NT2/D1 (cell line): ENCODE measurements at places on chromosomes 7 and 10.

- DNase-seq = no peak
Measured at GRCh38 chr7:127782654-127783559, 130.9 kb downstream of the SND1 start.

DNA sequence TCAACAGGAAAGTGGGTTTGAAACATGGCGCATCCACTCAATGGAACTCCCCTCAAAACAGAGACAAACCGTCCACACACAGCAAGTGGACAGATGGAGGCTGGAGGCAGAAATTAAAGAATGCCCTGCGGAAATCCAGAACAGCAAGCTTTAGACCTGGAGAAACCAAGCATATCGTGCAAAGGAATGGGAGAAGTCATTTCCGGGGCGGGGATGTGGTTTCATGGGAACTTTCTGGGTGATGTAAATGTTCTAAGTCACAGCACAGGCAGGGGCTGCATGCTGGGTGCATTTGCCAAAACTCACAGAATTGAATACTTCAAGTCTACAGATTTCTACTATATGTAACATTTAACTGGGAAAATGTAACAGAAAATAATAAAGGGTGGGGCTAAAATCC lies 213.0 kb downstream of the PTPRN2 start:
- no peak for DNase-seq

- DNase-seq = no peak
Measured at GRCh38 chr10:113947184-113948041, 93.0 kb downstream of the NHLRC2 start.

GRCh38 chr7:96837593-96837992 lies 127.9 kb upstream of the SEM1 start:
- DNase-seq = no peak

DNA sequence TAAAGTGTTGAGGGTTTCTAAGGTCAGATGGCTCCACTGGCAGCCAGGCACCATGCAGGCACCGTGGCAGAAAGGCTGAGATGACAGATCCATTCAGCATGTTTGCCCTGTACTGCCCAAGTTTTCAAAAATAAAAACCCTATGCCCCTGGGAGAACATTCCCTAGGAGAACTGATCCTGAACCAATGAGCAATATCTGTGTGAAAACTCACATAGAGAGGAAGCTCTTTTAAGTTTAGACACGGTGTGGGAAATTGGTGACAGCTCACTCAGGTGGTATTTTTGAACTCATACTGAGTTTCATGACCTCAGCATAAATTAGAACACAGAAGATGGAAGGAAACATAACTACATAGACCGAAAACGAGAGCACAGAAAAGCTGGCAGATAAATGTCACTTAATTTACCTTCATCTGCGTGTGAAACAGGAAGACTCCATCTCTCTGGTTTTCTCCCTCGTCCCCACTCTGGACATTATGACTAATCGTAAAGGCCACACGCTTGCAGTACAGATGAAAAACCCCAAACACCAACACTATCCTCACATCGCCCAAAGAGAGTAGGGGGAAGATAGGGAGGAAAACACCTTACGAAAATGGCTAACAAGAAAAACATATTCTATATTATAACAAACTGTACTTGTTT lies 127.8 kb downstream of the ICA1 start:
- no peak for DNase-seq

GRCh38 chr7:16070806-16071205 lies 350.5 kb downstream of the CRPPA start:
- DNase-seq = no peak

- no peak for DNase-seq
Measured at GRCh38 chr10:89391907-89392756, at the start of gene IFIT1. Gene IFIT1 (plus strand): TSS chr10:89392623. CDS start chr10:89392713, 90 bp downstream.

DNA sequence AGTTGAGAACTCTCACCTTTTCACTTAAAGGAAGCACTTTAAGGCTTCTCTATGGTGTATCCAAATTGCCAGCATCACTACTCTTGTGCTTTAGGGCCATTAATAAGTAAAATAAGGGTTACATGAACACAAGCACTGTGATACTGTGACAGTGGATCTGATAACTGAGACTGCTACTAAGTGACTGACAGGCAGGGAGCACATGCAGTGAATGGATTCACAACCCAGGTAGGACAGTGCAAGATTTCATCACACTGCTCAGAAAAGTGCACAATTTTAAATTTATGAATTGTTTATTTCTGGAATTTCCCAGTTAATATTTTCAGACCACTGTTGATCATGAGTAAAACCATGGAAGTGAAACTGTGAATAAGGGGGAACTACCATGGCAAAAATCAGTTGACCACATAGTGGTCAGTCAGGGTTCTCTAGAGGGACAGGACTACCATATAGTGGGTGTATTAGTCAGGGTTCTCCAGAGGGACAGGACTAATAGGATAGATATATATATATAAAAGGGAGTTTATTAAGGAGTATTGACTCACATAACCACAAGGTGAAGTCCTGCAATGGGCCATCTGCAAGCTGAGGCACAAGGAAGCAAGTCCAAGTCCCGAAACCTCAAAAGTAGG lies 20.9 kb upstream of the CYP51A1 start:
- no peak for DNase-seq

- no peak for DNase-seq
Measured at GRCh38 chr7:86790383-86790782, 146.7 kb downstream of the GRM3 start.

GRCh38 chr7:51471210-51471980 lies 154.8 kb upstream of the COBL start:
- no peak for DNase-seq

DNA sequence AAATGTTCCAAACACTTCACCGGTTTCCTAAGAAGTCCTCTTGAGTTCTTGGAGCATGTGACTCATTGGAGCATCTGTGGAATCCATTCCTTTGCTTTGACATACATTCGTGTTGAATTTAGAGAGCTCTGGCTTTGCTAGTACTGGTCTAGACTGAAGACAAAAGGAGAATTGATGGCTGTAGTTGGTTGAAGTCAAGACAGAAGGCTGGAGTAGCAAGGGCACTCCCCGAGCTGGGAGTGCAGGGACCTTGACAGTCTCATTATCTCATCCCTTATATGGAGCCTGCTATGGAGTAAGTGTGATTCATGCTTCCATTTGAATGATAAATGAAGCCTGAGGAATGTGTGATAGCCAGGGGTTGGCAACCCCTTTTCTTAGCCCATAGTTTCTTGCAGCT lies 1249.1 kb downstream of the TYW1 start:
- peak; percentile 57 for DNase-seq

GRCh38 chr7:14339861-14340260 lies 350.4 kb upstream of the ETV1 start:
- no peak for DNase-seq

GRCh38 chr7:157003445-157003755 lies 7.1 kb downstream of the MNX1 start:
- DNase-seq = no peak
